ENCODE measurements at places on chromosomes 2 and 18.

- no peak for DNase-seq
Measured at GRCh38 chr18:59383851-59384250, 24.8 kb upstream of the LMAN1 start.

DNA sequence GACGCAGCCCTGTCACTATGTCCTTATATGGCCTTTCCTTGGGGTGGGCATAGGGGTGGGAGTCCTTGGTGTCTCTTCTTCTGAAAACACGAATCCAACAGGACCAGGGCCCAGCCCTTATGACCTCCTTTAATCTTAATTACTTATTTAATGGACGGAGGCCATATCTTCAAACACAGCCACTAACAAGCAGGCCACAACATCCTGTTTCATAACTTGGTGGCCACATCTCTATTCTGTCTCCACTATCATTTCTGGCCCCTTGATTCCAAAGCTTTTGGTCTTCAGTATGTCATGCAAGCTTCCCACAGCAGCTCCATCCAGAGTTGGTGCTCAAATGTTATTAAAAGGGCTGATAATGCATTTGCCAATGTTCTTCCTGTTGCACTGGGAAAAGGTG, 287.3 kb upstream of the SMIM21 start:
- DNase-seq: no peak

DNA sequence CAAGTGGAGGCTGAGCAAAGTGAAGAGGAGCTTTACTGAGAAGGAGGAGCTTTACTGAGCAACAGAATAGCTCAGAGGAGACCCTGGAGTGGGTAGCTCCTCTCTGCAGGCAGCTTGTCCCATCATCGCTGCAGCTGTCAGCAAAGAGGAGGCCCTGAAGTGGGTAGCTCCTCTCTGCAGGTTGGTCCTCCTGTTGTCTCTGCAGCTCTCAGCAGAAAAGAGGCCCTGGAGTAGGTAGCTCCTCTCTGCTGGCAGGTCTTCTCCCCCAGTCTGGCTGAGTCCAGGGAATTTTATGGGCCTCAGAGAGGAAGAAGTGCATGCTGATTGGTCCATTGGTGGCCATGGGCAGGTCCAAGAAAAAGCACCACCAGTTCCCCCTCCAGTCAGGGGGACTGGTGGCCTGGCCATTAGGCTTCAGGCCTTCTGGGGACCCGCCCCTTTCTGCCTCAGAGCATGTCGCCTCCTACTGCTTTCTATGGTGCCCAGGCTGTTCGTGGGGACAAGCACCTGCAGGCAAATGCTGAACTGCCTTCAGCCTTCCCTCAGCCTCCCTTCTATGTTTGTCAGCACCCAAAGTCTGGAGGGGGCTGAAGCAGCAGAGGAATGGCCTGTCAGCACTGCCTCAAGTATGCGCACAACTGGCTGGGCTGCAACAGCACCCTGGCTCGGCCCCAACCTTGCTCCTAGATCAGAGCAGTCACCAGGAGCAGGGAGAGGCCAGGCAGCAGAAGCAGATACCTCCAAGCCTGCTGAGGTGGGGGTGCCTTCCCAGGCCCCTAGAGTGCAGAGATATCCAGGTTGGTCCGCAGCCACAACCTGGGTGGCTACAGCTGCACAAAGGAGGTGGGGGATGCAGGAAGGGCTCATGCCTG, 5.9 kb downstream of the ZSCAN30 start:
- DNase-seq: no peak

- no peak for DNase-seq
Measured at GRCh38 chr2:241063587-241063986, 38.5 kb downstream of the MTERF4 start.

DNA sequence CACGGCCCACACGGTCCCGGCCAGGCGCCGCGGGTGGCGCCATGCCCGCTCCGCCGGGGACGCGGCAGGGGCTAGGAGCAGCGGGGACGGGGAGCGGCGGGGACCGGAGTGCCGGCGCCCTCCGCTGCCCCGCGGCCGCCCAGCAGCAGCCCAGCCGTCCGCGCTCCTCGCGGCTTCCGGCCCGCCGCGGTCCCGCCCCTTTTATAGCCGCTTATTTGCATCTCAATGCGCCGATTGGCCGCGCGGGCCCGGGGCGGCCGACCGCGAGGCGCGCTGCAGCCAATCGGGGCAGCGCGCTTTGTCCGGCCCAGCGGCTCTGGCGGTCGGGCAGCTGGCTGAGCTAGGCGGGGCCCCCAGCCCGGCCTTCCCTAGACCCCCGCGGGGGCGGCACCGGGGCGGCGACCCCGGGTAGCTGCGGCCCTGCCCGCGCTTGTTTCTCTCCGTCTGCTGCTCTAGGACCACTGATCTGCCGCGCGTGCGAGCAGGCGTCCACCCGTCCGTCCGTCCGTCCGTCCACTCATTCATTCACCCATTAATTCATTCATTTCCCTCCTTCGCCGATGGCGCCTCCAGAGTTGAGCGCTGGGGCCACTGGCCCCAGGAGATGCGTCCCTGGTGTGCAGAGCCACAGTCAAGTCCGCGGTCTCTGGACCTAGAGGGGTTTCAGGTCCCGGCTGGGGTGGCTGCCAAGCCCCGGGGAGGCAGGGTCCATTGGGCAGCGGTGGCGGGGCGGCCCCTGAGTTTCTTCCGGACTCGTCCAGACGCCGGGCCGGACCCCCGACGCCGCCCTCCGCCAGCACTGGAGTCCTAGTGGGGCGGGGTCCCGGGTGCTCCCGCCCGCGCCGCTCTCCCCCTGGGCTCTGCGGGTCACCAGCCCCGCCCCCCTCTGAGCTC, at the start of gene HES6:
Gene HES6, minus strand, starts transcription at position 176 of the 894 bp plus-strand sequence. Its CDS starts 133 bp downstream, at position 43.
- peak; percentile 83 for DNase-seq

- no peak for DNase-seq
Measured at GRCh38 chr2:109144271-109144670, 15.3 kb downstream of the SH3RF3 start.

- no peak for DNase-seq
Measured at GRCh38 chr18:38789141-38789540, 1223.5 kb upstream of the CELF4 start.

DNA sequence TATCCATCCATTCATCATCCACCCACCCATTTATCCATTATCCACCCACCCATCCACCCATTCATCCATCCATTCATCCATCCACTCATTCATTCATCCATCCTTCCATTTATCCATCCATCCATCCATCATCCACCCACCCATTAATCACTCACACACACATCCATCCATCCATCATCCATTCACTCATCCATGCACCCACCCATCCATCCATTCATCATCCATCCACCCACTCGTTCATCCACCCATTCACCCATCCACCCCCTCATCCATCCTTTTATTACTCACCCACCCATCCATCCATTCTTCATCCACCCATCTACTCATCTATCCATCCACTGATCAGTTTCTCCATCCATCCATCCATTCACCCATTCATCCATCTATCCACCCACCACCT, 8.1 kb upstream of the TPO start:
- no peak for DNase-seq

DNA sequence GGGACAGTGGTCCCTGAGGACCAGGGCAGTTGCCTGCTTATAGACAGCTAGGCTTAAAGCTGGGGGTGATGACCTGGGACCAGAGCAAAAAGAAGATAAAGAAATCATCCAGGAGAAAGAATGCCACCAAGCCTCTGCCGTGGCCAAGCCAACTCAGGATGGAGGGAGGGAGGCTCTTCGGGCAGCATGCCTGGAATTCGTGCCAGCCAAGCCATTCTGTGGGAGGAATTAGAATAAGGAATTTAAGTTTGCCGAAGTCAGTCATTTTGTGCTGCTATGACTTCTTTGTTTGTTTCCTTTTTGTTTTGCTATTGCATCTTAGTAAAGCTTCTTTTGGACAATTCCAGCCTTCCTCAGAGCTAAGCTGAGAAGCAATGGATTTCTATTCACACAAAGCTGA, 124.1 kb downstream of the EN1 start:
- DNase-seq: no peak

DNA sequence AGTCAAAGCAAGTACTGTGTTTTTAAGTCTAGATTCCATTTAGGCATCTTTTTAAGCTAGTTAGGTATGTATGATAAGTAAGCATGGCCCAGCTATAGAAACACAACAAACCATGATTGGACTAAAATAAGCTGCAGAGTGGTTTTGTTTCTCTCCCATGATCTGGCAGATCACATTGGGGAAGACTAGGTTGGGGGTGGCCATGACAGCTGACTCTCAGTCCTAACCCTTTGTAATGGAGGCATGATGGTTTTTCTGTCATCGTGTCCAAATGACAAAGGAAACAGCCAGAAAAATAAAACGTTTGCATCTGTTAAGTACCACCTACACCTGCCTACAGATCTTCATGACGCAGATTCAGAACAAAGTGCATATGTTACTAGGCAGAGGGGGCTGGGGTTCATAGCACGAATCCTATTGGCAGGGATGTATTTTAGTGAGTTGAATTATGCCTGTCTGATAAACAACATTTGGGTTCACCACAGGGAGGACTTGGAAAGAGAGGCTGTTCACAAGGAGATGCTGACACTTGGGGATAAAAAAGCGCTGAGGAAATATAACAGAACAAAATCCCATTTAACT, 33.8 kb upstream of the GALNT5 start:
- no peak for DNase-seq

DNA sequence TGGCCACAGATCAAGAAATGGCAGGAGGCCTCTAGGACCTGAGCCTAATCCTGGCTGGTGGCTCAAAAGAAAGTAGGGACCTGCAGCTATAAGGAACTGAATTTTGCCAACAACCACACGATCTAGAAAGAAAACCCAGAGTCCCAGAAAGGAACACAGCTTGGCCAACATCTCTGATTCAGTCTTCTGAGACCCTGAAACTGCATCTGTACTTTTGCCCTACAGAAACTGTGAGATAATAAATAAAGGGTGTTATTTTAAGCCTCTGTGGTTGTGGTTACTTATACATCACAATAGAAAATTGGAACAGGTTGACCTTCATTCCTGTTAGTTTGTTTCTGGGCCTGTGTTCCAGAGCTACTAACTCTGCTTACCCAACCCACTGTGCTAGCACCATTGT, 356.8 kb upstream of the ST6GAL2 start:
- no peak for DNase-seq

GRCh38 chr2:240213476-240214421, 73.3 kb upstream of the OTOS start:
- DNase-seq: no peak

DNA sequence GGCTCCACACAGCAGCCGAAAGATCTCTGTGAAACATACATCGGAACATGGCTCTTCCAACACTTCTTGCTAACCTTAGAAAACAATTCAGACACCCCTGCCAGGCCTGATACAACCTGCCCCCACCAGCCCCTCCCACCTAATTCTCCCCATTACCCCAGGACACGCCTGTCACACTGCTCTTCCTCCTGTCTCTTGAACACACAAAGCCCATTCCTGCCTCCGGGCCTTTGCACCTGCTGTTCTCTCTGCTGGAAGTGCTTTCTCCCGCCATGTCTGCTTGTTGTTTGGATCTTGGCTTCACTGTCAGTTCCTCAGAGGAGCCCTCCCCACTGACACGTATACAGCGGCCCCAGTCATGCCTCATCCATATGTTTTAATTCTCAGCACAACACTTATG, 24.1 kb downstream of the CELF4 start:
- DNase-seq: no peak

DNA sequence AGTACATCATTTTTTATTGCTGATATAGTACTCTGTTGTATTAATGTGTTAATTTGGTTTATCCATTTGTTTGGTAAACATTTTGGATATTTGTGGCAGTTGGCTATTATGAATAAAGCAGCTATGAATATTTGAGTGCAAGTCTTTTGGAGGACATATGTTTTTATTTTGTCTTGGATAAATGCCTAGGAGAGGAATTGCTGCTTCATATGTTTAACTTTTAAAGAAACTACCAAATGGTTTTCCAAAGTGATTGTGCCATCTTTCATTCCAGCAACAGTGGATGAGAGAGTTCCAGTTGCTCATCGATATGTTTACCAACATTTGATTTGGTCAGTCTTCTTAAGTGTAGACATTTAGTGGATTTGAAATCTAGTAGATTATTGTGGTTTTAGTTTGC, 51.8 kb downstream of the MERTK start:
- DNase-seq: no peak

GRCh38 chr2:97932975-97933662, 62.6 kb downstream of the TMEM131 start:
- peak; percentile 51 for DNase-seq

DNA sequence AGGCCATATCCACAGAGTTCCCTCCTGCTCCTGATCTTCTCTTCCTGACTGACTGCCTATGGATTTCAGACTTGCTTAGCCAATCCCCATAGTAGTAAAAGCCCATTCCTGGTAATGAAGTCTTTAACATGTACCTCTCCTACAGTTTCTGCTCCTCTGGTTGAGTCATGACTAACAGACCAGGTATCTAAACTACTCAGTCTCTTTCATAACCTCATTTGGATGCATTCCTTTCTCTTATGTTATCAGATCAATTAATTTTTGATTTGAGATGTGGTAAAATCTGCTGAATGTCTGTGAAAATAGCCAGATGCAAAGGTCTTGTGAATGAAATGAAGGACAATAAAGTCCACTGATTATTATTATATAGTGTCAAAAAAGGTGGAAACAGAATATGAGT, 198.0 kb downstream of the NBAS start:
- no peak for DNase-seq

DNA sequence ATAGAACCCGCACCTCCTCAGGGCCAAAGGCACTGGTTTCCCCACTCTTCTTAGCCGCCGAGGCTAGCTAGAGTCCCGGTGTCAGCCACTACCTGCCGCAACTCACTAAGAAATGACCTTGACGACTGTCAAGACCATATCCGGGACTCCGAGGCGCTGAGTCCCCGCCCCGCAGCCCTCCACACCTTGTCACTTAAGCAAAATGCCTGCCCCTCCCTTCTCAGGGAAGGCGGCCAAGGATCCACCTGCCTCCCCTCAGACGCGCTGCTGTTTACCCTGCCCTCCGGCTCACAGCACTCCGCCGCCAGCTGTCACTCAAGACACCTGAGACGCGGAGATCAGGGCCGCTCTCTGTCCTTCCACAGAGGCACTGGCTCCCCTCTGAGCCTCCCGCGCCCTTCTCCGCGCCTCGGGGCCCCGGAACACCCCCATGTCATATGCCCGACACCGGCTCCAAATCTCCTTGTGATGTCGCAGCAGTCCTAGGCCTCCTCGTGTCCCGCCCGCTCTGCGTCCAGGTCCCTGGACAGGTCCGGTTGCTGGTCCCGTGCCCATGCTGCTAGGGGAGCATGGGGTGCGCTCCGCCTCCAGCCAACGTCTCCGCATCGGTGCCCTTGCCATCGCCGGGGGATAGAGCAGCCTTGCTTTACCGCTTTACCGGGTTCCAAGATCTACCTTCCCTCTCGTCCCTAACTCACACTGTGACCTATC, 32.5 kb upstream of the REG3G start:
- DNase-seq: no peak
